ENCODE measurements at places on chromosomes 7 and 10.

DNA sequence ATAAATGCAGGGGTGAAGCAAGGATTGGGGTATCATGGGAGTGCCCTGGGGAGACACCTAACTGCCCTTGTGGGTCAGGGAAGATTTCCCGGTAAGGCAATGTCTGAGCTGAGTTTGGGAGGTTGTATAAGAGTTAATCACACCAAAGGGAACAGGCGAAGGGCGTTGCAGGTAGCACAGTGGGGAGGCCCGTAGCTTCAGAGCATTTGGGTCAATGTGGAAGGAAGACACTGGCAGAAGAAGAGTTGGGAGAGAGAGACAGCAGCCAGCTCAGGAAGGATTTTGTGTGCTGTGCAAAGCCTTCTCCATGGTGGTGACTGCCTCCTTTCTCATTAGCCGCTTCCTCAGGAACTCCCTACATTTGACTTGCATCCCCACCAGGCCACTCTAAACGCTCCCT lies 80.8 kb upstream of the LEP start:
- ATAC-seq: no peak

- ATAC-seq: no peak
These were observed 133.1 kb downstream of the RAPGEF5 start for GRCh38 chr7:22223807-22224206.

DNA sequence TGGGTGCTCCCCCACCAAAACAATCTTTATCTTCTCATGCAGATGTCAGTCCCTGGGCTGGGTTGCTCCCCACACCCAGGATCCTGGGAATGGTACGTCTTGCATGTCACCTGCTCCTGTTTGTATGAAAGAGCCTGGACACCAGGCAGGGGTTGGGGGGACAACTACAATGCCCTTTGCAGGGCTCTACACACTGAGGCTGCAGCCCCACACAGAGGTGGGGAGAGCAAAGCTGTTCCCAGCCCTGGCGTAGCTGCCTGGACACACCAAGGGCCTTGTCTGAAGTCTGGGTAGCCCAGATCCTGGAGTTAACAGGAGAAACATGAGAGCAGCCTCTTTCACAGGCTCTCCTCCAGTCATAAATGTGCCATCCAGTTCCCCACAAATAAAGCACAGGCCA lies 61.2 kb upstream of the TMEM72 start:
- no peak for ATAC-seq

- no peak for ATAC-seq
These were observed 620.8 kb downstream of the KCNMA1 start for GRCh38 chr10:77016855-77017254.

DNA sequence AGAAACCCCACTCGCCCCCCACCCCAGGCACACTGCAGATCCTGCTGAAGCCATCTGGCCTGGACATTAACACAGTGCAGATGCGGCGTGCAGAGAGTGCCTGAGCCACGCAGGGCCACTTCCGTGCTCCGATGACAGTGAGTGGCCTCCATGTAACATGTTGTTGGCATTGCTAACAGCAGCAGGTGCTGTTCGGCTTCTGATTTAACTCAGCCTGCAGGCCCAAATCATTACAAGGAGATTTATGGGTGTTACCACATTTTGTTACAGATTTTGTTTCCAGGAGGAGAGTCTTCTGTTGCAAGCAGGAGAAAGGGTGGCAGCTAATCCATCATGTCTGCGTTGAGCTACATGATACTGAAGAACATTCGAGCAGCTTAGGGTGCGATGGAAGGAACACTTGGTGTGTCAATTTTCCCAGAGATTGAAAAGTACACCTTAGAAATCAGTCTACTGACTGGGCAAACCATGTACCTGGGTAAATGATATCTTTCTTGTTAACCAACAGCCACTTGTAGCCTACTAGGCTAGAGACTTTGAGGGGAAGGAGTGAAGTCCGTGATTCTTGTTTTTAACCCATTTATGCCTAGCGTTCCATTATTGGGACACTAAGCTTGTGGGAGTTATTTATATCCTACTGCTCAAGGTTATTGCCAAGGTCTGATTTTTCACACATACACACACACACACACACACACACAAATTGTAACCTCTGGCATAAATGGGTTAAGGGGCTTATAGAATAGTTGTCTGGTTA lies 90.0 kb downstream of the JCAD start:
- ATAC-seq: peak; percentile 18

DNA sequence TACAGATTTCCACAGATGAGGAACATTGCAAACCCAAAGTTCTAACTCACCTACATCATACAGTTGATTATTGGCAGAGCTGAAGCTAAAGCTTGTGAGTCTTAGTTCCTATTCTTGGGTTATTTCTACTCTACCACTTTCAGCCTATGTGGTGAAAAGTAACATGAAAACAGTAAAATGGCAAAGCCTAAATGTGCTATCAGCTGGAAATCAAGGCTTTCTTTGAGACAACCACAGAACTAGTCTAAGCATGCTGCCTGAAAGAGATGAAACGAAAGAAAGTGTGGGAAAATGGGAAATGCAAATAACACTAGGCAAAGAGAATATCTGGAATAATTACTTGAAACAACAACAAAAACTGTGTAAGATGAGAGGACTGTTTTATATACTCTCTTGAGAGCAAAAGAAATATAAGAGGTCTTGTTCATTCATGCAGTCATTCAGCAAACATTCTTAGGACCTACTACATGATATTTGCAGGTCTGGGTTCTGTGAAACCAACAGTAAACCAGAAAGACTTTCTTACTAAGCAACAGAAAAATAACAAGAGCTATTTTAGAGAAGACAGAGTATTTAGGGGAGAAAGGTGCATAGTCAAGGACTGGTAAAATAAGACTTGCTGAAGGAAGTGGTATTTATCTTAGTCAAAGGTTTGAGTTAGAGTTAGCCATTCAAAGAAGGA lies 437.1 kb downstream of the HTR7 start:
- no peak for ATAC-seq

GRCh38 chr10:7417807-7418206 lies 7.0 kb upstream of the SFMBT2 start:
- ATAC-seq: no peak

- no peak for ATAC-seq
These were observed 528.6 kb downstream of the GATA3 start for GRCh38 chr10:8583096-8583495.

DNA sequence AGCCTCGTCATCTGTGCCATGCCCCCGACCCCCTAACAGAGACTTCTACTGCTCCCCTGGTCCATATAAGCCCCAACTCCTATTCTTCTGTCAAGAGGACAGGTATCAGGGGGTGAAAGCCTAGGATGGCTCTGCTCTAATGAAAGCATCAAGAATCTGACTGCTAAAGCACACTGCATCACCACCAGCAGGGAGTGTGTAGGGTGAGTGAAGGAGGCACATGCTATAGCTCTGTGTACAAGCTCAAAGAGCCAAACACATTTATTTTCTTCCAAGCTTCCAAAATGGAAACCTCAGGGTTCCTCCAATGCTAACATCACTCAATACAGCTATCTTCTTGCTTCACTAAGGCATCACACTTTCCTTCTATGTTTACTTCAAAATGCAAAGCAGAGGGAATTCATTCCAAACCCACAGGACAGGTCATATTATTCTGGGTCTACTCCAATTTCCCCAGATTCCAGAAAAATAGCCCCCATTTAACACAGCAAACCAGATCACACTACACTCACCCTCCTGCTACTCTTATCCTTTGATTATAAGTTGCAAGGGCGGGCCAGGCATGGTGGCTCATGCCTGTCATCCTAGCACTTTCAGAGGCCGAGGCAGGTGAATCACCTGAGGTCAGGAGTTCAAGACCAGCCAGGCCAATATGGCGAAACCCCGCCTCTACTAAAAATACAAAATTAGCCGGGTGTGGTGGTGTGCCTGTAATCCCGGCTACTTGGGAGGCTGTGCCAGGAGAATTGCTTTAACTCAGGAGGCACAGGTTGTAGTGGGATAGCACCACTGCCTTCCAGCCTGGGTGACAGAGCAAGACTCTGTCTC lies 36.6 kb downstream of the RHEB start:
- no peak for ATAC-seq

GRCh38 chr7:2471022-2471329 lies 5.2 kb downstream of the GRIFIN start:
- ATAC-seq: no peak

DNA sequence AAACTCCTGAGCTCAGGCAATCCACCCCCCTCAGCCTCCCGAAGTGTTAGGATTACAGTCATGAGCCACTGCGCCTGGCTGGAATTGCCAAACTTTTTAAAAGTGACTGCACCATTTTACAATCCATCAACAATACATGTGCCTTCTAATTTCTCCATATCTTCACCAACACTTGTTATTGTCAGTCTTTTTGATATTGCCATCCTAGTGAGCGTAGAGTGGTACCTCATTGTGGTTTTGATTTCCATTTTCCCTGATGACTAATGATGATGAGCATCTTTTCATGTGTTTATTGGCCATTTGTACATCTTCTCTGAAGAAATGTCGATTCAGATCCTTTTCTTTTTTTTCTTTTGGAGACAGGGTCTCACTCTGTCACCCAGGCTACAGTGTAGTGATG lies 21.7 kb upstream of the STRIP2 start:
- ATAC-seq: no peak

- ATAC-seq: no peak
These were observed 2.0 kb upstream of the TM9SF3 start for GRCh38 chr10:96588616-96589419.

DNA sequence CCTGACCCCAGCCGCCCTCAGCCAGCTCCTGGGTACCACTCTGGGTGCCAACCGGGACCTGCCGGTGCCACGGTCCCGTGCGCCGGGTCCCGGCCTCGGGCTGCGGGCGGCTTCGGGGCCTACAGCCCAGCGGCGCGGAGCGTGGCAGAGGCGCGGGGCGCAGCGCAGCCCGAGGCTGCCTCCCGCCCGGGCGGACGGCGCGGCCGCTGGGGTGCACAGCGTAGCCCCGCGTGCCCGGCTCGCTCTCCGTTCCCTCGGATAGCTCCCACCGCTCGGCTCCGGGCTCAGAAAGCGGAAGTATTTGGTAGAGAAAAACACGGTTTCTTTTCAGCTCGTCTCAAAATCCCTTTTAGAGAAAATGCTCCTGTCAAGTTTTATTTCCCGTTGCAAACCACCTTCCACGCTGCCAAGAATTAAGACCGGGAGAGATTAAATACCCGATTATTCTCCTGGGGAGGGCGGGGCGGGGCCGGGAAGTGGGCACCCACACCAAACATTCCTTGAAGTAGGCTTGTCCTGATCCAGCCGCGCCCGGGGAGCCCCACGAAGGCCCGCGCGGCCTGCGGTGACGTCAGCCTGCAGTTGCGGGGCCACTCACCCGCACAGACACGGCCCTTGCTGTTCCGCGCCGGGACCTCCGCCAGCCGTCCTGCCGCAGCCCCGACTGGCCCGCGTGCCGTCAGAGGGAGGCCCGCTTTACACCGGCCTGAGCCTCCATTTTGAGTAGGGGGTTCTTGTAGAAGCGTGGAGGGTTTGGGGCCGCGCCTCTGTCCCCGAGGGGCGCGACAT lies 7.2 kb downstream of the HOXA13 start:
- peak; percentile 45 for ATAC-seq

- ATAC-seq: no peak
These were observed 5.4 kb downstream of the EPC1 start for GRCh38 chr10:32341596-32341995.

DNA sequence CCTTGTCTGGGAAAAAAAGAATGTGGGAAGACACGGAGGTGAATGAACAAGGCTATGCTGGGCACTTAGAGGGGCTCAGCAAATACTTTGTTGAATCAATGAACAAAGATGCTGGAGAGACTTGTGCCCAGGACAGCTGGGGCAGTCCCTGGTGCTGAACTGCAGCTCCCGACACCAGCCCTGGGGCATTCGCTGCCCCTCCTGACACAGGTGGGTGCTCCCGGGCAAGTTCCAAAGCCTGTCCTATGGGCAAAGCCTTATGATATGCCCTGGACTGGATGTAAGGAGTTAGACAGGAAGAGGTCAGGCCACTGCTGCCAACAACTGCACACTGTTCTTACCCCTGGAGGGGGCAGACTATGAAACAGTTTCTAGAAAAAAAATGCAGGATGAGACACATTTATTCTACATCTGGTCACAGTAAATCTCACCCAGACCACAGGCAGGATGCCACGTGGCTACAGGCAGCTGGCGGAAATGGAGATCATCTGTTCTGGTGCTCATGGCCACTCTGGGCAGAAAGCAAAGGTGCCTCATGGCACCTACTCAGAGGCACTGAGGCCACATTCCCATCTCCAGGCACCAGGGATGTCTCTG lies 21.9 kb upstream of the FRAT2 start:
- no peak for ATAC-seq

DNA sequence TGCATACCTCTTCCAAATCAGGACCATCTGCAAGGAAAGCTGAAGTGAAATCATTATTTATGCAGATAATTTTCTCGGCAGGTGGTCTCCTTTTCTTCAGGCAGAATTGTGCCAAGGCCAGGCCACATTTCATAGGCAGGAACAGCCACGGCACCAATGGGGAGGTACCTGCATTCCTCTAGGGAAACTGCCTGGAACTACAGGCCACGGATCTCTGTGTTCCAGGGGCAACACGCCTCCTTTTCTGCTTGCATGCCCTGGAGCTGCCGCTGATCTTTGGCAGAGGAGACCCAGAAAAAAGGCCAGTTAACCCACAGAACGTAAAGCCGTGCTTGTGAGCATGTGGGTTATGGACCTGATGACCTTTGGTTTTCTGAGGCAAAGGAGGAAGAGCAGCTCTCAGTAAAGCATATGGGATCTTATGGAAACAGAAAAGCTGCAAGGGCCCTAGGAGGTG lies 111.2 kb upstream of the KIAA1217 start:
- no peak for ATAC-seq

- no peak for ATAC-seq
These were observed 1023.0 kb upstream of the SORCS1 start for GRCh38 chr10:108187408-108188012.

- ATAC-seq: no peak
These were observed 144.0 kb upstream of the PPP1R3A start for GRCh38 chr7:114062810-114063209.

DNA sequence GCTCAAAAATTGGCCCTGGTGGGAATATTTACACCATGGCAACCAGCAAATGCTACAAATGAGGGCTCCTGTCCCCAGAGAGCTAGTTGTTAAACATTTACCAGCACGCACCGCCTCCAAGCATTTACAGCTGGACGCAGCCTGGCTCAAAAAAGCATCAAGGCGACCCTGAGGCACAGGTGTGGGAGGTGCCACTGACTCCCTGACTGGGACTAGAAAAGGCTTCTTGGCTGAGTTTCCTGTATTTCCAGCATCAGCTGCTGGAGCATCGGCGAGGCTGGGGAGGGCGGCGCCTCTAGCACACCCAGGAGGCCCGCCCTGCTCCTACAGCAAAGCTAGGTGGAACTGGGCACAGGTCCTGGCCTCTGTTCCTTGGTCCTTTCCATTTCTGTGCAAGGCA lies 43.5 kb upstream of the ZRANB1 start:
- ATAC-seq: no peak
